ENCODE measurements at places on chromosomes 5 and 9. TPM values are rescaled to one million over a fixed set of nuclear protein-coding genes. Genes with fewer than 3 reads are reported as not detected.

Gene MIGA2
- total RNA-seq: 14.3 TPM

Gene EPB41L4B
- total RNA-seq: 17.8 TPM

Gene PTGR1
- total RNA-seq: 348 TPM

Gene NIPAL4
- 13.5 TPM for total RNA-seq

Gene INSL6
- not detected for total RNA-seq

Gene HTR1A
- total RNA-seq: not detected

Gene ZDHHC12
- 90.8 TPM for total RNA-seq

Gene PCDHB10
- total RNA-seq: not detected

Gene PHYHD1
- 0.23 TPM for total RNA-seq

Gene RNF183
- total RNA-seq: not detected

Data from A549 treated with Mapracorat at 1 μM for 4 hours (cell line).